ENCODE measurements at places on chromosomes 13 and 19.

- DNase-seq, result no peak
Measured at GRCh38 chr19:33293255-33294057, 8.9 kb downstream of the CEBPA start.

- DNase-seq, result no peak
Measured at GRCh38 chr19:45897261-45897812, 5.1 kb downstream of the MYPOP start.

DNA sequence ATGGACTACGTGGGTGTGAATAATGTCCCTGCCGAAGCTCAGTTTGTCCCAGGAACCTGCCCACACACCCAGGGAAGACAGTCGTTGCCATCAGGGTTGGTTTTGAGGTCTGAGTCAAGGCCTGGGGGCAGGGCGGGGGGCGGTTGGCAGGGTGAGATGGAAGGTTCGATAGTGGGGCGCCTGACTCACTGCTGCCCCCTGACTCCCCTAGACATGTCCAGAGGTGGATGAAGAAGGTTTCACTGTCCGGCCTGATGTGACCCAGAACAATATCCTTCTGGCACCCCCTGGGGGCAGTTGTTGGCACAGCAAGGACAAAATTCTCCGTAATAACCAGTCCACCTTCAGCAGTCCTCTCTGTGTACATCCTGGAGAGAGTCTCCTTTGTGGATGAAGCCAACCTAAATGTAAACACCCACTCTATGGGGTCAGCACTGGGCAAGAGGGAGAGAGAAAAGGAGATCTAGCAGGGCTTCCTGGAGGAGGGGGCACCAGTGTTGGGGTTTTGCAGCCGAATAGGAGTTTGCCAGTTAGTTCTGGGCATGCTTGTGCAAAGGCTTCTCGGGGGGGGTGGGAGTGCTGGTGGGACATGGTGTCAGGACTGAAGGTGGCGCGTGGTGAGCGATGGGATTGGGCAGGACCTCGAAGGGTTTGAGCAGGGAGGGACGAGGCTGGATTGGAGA lies 19.6 kb upstream of the B3GNT3 start:
- peak; percentile 35 for DNase-seq

- DNase-seq, result peak; percentile 41
Measured at GRCh38 chr13:29472332-29472961, 123.0 kb downstream of the SLC7A1 start.

Measured in CD4-positive, alpha-beta T cell treated with Interleukin-4 for 4 hours (primary cell).